Activated CD4-positive, alpha-beta memory T cell treated with anti-CD3 and anti-CD28 coated beads for 36 hours (primary cell): ENCODE measurements at places on chromosomes 3 and 15. TPM values are rescaled to one million over a fixed set of nuclear protein-coding genes. Genes with fewer than 3 reads are reported as not detected.

CD96 gene
- total RNA-seq: 39.0 TPM

GRCh38 chr15:100338247-100338646 lies 3.5 kb downstream of the ADAMTS17 start:
- no peak for DNase-seq

VPS18 gene
- 8.8 TPM for total RNA-seq

ATP13A4 gene
- 3.2 TPM for total RNA-seq

DNA sequence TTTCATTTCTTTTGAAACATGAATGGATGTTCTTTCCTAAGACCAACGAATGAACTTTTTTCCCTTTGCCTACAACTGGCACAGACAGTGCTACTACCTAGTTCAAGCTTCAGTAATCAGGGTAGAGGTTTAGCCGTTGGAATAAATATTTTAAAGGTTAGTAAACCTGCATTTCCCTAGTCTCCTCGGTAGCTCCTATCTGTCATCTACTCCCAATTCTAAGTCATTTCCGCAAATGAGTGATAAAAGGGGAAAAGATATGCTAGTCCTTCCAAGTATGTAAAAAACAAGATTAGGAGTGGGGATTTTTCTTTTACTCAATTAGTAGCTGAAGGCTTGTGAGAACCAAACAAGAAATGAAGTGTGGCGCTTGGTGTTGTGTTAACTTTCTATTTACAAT lies 15.2 kb downstream of the SLTM start:
- no peak for DNase-seq

- DNase-seq: no peak
Observed at GRCh38 chr15:57969355-57969754, 96.2 kb downstream of the ALDH1A2 start.

DAPK2 gene
- 0.81 TPM for total RNA-seq

DNA sequence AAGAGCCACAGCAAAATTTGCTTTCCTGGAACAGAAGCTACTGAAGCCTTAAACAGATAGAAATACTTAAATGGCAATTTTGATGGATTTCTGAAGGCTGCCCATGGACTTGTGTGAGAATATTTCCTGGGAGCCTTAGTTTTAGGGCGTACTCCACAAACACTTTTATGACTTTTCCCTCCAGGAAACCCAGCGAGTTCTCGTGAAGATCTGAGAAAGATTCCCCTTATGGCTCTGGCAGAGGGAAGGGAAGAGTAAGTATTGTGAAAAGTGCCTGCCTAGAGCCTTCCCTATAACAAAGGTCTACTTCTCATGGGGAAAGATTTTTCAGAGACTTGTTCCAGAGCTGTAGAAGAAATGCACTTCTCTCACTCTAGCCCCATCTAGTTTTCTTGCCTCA lies 31.1 kb upstream of the TRAT1 start:
- no peak for DNase-seq

HPS3 gene
- total RNA-seq: 23.0 TPM

CFAP91 gene
- total RNA-seq: 0.29 TPM

SLC2A2 gene
- not detected for total RNA-seq

DNA sequence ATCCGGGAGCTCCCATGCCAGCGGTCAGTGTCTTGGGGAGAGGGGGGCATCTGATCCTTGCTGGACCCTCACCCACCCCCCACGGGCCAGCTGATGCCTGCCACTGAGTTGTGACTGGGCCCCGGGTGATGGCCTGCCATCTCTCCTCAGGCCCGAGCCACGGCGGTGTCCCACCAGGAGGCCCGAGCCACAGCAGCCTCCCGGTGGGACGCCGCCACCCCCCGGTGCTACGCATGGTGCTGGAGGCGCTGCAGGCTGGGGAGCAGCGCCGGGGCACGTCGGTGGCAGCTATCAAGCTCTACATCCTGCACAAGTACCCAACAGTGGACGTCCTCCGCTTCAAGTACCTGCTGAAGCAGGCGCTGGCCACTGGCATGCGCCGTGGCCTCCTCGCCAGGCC lies 4.3 kb downstream of the H1-8 start:
- no peak for DNase-seq

DNA sequence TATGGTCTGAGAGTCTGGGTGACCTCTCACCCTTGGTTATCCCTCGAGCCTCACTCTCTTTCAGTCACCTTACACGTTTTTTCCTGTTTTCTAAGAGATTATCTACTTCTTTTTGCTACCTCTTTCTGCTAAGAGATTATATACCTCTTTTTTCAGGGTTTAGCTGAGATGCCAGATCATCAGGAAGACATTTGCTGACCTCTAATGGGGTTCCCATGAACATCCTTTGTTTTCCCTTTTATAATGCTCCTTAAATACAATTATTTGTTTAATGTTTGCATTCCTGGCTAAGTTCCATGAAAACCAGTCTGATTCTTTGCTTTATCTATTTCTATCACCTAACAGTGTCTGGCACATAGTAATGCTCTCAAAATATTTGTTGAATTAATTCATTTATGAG lies 39.6 kb downstream of the LEKR1 start:
- no peak for DNase-seq

GRCh38 chr15:32685576-32685975 lies 32.2 kb upstream of the GREM1 start:
- no peak for DNase-seq

- DNase-seq: no peak
Observed at GRCh38 chr3:73249047-73249446, 187.6 kb downstream of the EBLN2 start.

DNA sequence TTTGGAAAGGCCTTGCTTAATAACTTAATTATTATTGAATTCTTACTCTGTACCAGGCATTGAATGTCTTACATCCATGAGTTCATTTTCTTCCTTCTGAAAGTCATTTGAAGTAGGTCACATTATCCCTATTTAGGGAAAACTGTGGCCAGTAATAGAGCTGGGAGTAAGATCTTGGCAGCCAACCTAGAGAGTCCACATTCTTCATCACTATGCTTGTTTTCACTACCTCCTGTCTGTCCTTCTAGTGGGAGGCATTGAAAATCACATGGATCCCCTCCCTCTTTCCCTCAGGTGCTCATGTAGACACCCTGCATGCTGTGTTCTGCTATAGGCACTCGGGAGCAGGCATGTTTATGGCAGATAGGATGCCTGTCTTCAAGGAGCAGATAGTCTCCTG lies 154.9 kb downstream of the EBLN2 start:
- no peak for DNase-seq
